H1 (cell line): ENCODE measurements at places on chromosomes 5 and 9. TPM values are rescaled to one million over a fixed set of nuclear protein-coding genes. Genes with fewer than 3 reads are reported as not detected.

RACK1 gene
- 2,564 and 2,589 TPM in 2 replicates for total RNA-seq

PCDHGB7 gene
- total RNA-seq: 8.7 and 9.5 TPM in 2 replicates

MORN5 gene
- not detected in 2 replicates for total RNA-seq

ZSWIM6 gene
- total RNA-seq: 11.4 and 12.4 TPM in 2 replicates

ANXA2R gene
- 0.17 and 0.29 TPM in 2 replicates for total RNA-seq

CYLC2 gene
- not detected in 2 replicates for total RNA-seq

C5orf34 gene
- total RNA-seq: 8.6 and 11.3 TPM in 2 replicates

RETREG1 gene
- 1.9 TPM in 2 replicates for total RNA-seq

LTC4S gene
- 1.1 and 2.2 TPM in 2 replicates for total RNA-seq

DNLZ gene
- total RNA-seq: 17.9 and 19.0 TPM in 2 replicates

SLC6A19 gene
- total RNA-seq: not detected in 2 replicates

BASP1 gene
- total RNA-seq: 95.2 and 97.7 TPM in 2 replicates

C5orf46 gene
- not detected in 2 replicates for total RNA-seq

CDX1 gene
- not detected in 2 replicates for total RNA-seq

DNAH5 gene
- 0.50 and 0.73 TPM in 2 replicates for total RNA-seq

ALDH1A1 gene
- total RNA-seq: 0.82 and 1.1 TPM in 2 replicates

FBP1 gene
- 1.0 and 2.2 TPM in 2 replicates for total RNA-seq

IFNA2 gene
- not detected in 2 replicates for total RNA-seq

FAM163B gene
- 0.38 and 0.63 TPM in 2 replicates for total RNA-seq

MSH3 gene
- total RNA-seq: 20.3 and 22.6 TPM in 2 replicates

ATOSB gene
- 6.4 and 6.9 TPM in 2 replicates for total RNA-seq

NR5A1 gene
- 0.42 and 0.58 TPM in 2 replicates for total RNA-seq

COL5A1 gene
- 10.5 and 12.0 TPM in 2 replicates for total RNA-seq

PRRX2 gene
- 5.8 and 7.1 TPM in 2 replicates for total RNA-seq

DDX4 gene
- 0.15 TPM in 1 of 2 replicates, not detected in the other for total RNA-seq

CCL27 gene
- total RNA-seq: not detected in 2 replicates

BARHL1 gene
- not detected in 2 replicates for total RNA-seq
